ENCODE measurements at places on chromosomes 5 and 9. TPM values are rescaled to one million over a fixed set of nuclear protein-coding genes. Genes with fewer than 3 reads are reported as not detected.

TARS1 gene
- 151 TPM for total RNA-seq

GADD45G gene
- total RNA-seq, result 0.42 TPM

CBY3 gene
- not detected for total RNA-seq

TAF11L5 gene
- total RNA-seq, result not detected

ANKRD34B gene
- total RNA-seq, result not detected

CCNO gene
- 10.4 TPM for total RNA-seq

PCDH12 gene
- total RNA-seq, result not detected

SLC45A2 gene
- total RNA-seq, result not detected

SPINK13 gene
- not detected for total RNA-seq

SYK gene
- total RNA-seq, result 0.25 TPM

NACC2 gene
- 21.4 TPM for total RNA-seq

SLC9A3 gene
- total RNA-seq, result 2.9 TPM

KIF12 gene
- 2.0 TPM for total RNA-seq
